ENCODE measurements at places on chromosomes 2 and 18. TPM values are rescaled to one million over a fixed set of nuclear protein-coding genes. Genes with fewer than 3 reads are reported as not detected.

The DOK6 gene
- total RNA-seq, result not detected

The GALR1 gene
- total RNA-seq, result not detected

The NMUR1 gene
- not detected for total RNA-seq

The ANKRD30B gene
- not detected for total RNA-seq

The KCNK3 gene
- not detected for total RNA-seq

The ST6GAL2 gene
- not detected for total RNA-seq

The EPB41L3 gene
- 3.2 TPM for total RNA-seq

The SPRED2 gene
- total RNA-seq, result 0.52 TPM

The LYG1 gene
- total RNA-seq, result 3.3 TPM

The RESP18 gene
- total RNA-seq, result not detected

- no peaks in the 10 kb centered on the region for H3K27me3 ChIP-seq
- DNase-seq, result no peak
- H3K4me1 ChIP-seq, result no peaks in the 10 kb centered on the region
Observed at GRCh38 chr2:219851801-219852481, 224.5 kb downstream of the SLC4A3 start.

GRCh38 chr18:24231773-24232735 is 93.2 kb downstream of the CABYR start:
- H3K27me3 ChIP-seq, result no peaks in the 10 kb centered on the region
- DNase-seq, result no peak
- no peak overlapping the region for H3K4me3 ChIP-seq
- no peaks in the 10 kb centered on the region for H3K4me1 ChIP-seq

- H3K27ac ChIP-seq, result no peak overlapping the region
- H3K27me3 ChIP-seq, result no peaks in the 10 kb centered on the region
- H3K4me3 ChIP-seq, result no peak overlapping the region
- no peaks in the 10 kb centered on the region for H3K36me3 ChIP-seq
- DNase-seq, result no peak
- H3K4me1 ChIP-seq, result no peaks in the 10 kb centered on the region
Observed at GRCh38 chr2:15259356-15259756, 301.8 kb downstream of the NBAS start.

DNA sequence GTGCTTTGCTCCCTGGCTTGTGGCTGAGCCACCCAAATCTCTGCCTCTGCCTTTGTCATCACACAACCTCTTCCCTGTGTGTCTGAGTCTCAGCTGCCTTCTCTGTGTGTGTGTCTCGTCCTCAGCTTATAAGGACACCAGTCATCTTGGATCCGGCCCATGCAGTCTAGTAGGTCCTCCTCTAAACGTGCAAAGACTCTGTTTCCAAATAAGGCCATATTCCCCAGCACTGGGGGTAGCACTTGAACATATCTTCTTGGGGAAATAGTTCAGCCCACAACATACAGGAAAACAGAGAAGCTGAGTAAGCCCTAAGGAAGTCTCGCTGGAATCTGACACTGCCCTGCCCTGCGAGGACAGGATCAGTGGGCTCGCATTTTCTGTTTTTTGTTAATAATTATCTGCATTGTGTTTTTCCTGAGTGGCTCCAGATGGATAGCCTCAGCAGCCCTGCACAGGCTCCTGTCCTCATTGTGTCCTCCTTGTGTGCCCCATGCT is 42.1 kb downstream of the MTCL1 start:
- H3K36me3 ChIP-seq, result no peaks in the 10 kb centered on the region
- H3K27ac ChIP-seq, result no peak overlapping the region
- no peak overlapping the region for H3K4me3 ChIP-seq

DNA sequence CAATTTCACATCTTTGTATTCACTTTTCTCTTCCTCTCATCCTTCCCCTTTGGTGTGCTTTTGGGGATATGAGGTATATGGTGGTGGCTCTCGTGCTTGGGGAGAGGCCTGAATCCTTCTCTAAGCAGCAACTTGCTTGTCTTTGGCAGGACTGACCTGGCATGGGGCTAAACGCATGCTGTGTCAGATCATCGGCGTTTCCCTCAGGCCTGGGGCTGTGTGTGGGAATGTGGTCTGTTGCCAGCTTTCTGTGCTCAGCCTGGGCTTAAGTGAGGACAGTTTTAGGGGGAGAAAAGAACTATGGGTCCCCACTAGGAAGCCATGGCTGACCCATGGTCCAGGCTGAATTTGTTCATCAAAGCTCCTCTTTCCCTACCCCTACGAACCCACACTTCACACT is 60.7 kb downstream of the TET3 start:
- no peaks in the 10 kb centered on the region for H3K27me3 ChIP-seq
- no peak for DNase-seq
- H3K4me3 ChIP-seq, result no peak overlapping the region
- H3K36me3 ChIP-seq, result peaks cover 4% of the 10 kb centered on the region
- H3K4me1 ChIP-seq, result peaks cover 16% of the 10 kb centered on the region

- H3K4me1 ChIP-seq, result no peaks in the 10 kb centered on the region
- no peaks in the 10 kb centered on the region for H3K36me3 ChIP-seq
- H3K4me3 ChIP-seq, result no peak overlapping the region
Observed at GRCh38 chr18:36075862-36076587, 8.7 kb upstream of the RPRD1A start.

- no peaks in the 10 kb centered on the region for H3K36me3 ChIP-seq
- no peaks in the 10 kb centered on the region for H3K4me1 ChIP-seq
- DNase-seq, result no peak
- no peak overlapping the region for H3K27ac ChIP-seq
- H3K4me3 ChIP-seq, result no peak overlapping the region
Observed at GRCh38 chr2:133598769-133599168, 30.5 kb upstream of the NCKAP5 start.

DNA sequence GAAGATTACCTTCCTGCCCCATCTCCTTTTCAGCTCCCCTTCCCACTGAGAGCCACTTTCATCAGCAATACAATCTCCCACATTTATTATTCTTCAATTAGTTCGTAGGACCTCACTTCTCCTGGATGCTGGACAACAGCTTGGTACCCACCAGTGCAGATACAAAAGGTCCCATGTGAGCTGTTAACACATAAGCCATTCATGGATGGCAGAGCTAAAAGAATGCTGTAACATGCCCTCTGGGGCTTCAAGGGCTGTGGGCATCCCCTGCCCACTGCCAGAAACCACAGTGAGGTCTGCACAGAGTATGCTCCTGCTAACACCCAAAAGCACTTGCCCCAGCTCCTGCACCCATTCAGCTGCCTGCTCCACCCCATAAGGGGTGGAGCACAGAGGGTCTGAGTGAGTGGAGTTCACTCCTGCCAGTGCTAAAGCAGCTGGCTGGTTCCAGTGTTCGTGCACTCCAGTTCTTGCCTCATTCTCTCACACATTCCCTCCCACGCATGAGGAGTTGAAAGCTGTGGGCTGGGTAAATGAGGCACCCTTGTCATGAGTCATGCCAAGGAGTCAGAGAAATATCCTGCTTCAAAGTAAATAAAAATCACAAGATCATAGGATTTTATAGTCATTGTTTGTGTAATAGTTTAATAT is 305.9 kb upstream of the TMEFF2 start:
- no peaks in the 10 kb centered on the region for H3K27me3 ChIP-seq
- no peak for DNase-seq
- H3K4me1 ChIP-seq, result no peaks in the 10 kb centered on the region
- H3K27ac ChIP-seq, result no peak overlapping the region
- no peaks in the 10 kb centered on the region for H3K36me3 ChIP-seq
- H3K4me3 ChIP-seq, result no peak overlapping the region

DNA sequence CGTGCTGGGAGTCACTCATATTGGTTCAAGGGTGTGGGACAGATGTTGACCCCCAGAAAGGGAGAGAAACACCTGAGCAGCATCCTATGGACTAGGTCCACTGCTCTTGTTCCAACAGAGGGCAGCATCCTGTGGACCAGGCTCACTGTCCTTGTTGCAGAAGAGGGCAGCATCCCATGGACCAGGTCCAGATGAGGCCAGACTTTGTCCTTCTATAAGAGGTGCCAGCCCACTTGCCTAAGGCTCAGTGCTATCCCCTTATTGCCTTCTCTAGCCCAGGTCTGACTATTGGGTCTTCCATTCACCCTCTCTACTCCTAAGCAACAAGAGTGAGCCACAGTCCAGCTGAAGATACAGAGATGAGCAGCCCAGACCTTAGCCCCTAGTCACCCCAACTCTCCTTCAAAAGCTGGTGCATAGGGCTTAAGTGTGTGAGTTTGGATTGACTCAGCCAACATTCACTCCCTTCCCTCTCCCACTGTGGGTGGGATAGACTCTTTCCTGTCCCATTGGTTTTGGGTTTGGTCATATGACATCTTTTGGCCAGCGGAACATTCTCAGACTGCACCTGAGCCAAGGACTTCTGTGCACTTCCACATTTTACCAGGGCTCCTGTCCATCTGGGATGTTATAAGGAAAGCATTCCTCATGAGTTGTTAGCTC is 132.4 kb upstream of the GPC1 start:
- no peak for DNase-seq
- no peaks in the 10 kb centered on the region for H3K4me1 ChIP-seq
- no peak overlapping the region for H3K4me3 ChIP-seq
- no peaks in the 10 kb centered on the region for H3K36me3 ChIP-seq
- H3K27ac ChIP-seq, result no peak overlapping the region
- no peaks in the 10 kb centered on the region for H3K27me3 ChIP-seq

GRCh38 chr2:127067620-127068350 is 39.2 kb downstream of the BIN1 start:
- no peaks in the 10 kb centered on the region for H3K27me3 ChIP-seq
- peaks cover 18% of the 10 kb centered on the region for H3K4me1 ChIP-seq
- peak; percentile 59 for DNase-seq
- H3K4me3 ChIP-seq, result no peak overlapping the region
- peaks cover 48% of the 10 kb centered on the region for H3K36me3 ChIP-seq

DNA sequence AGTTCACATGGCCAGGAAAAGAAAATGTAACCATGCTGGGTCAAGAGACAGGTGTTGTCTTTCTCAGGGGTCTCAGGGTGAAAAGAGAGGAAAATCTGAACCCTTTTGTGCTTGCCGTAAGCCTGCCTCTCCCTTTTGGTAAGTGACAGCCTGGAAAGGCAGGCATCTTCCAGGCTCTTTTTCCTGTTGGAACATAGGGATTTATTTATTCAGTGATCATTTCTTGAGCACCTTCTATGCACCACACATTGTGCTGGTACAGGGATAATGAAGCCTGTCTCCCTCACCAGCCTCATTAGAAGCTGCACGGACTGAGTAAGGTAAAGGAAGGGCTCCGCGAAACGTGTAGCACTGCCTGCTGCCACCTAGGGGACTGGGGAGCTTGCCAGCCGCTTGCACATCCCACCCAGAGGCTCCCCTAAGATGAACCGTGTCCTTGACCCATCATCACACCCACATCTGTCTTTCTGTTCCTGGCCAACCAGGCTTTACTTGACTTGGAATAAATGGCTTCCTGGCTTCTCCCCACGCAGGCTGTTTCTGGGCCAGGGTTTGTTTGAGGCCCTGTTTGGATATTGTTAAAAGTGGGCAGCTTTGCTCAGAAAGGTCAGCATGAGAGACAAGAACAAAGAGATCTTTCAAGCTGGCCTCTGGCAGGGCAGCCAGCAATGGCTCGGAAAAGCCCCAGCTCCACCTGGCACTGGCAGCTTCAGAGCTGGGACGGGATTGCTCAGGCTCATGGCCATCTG is 73.3 kb upstream of the MCFD2 start:
- no peaks in the 10 kb centered on the region for H3K27me3 ChIP-seq
- H3K4me1 ChIP-seq, result peaks cover 34% of the 10 kb centered on the region
- DNase-seq, result no peak

- H3K27me3 ChIP-seq, result no peaks in the 10 kb centered on the region
- DNase-seq, result no peak
- no peaks in the 10 kb centered on the region for H3K4me1 ChIP-seq
- H3K27ac ChIP-seq, result no peak overlapping the region
- no peaks in the 10 kb centered on the region for H3K36me3 ChIP-seq
Observed at GRCh38 chr2:53475766-53476165, 291.8 kb upstream of the CHAC2 start.

DNA sequence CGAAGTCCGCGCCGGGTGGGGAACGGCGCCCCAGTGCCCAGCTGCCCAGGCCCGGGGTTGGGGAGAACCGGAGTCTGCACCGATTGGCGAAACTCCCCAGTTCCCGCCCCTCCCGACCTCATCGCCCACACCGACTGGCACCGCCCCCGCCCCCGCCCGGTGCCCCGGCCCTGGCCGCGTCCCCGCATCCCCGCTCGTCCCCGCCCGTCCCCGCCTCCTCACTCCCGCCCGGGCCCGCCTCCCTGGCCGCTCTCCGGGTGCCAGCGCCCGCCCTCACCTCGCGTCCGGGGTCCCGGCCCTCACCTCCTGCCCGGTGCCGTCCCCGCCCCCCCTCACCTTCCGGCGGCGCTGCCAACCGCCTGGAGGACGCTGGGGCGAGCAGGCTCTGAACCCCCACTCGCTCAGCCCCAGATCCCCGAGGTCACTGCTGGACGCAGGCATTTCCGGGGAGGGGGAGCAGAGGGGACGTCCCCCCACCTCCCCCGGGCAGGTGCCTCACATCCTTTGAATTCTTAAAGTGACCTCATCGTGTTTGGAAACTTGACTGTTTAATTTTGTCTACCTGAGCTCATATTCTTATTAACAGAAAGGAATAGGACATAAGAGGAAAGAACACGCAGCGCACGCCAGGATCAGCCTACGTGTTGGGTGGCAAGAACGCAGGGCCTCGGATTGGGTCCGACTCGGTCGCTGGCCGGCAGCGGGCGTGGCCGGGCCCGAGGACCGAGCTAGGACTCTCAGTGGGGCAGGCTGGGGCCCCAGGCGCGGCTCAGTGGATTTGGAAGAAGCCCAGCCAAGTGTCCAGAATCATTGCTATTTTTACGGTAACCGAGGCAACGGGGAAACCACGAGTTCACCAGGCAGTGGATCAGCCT is at the start of gene FAM110C:
Gene FAM110C (minus strand): TSS at position 35 of the 875 bp plus-strand sequence. CDS start 120 bp downstream, outside the sequence.
- peaks cover 5% of the 10 kb centered on the region for H3K27me3 ChIP-seq
- no peaks in the 10 kb centered on the region for H3K36me3 ChIP-seq
- DNase-seq, result peak; percentile 34
- no peak within 1 kb of the TSS for H3K4me3 ChIP-seq
- no peak within 1 kb of the TSS for H3K27ac ChIP-seq
- peaks cover 24% of the 10 kb centered on the region for H3K4me1 ChIP-seq

GRCh38 chr2:147439986-147440385 is 404.8 kb upstream of the ACVR2A start:
- H3K27ac ChIP-seq, result no peak overlapping the region
- H3K36me3 ChIP-seq, result no peaks in the 10 kb centered on the region
- H3K27me3 ChIP-seq, result no peaks in the 10 kb centered on the region
- no peak for DNase-seq

DNA sequence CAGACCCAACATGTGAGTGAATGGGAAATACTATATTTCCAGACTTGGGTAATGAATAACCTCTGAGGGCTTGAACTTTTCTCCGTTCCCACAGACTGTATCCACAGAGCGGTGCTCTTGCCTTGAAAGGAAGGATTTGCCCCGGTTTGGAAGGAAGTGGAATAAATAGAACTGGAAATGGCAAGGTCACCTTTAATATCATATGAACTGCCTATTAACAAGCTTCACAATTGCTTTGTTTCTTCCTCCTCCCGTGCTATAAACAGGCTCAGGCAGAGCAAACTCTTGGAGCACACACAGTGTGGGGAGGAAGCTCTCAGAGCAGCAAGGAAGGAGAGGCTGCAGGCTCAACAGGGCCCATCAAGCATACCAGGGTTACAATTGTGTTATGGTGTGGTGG is 28.5 kb upstream of the DARS1 start:
- peaks cover 11% of the 10 kb centered on the region for H3K4me1 ChIP-seq
- H3K4me3 ChIP-seq, result no peak overlapping the region
- H3K36me3 ChIP-seq, result no peaks in the 10 kb centered on the region
- H3K27me3 ChIP-seq, result no peaks in the 10 kb centered on the region

All from CD4-positive, alpha-beta memory T cell (primary cell).